Activated CD4-positive, alpha-beta T cell treated with anti-CD3 and anti-CD28 coated beads, Interleukin-2, amount 10 ng/mL, durations not matched to agents 7 days and 5 days (primary cell): ENCODE measurements at places on chromosomes 16 and 17. TPM values are rescaled to one million over a fixed set of nuclear protein-coding genes. Genes with fewer than 3 reads are reported as not detected.
A peak's percentile ranks its signal among the peaks of the same experiment; 100 is the strongest.

Gene AHSP
- total RNA-seq = not detected

Gene UBALD1
- 21.5 TPM for total RNA-seq

DNA sequence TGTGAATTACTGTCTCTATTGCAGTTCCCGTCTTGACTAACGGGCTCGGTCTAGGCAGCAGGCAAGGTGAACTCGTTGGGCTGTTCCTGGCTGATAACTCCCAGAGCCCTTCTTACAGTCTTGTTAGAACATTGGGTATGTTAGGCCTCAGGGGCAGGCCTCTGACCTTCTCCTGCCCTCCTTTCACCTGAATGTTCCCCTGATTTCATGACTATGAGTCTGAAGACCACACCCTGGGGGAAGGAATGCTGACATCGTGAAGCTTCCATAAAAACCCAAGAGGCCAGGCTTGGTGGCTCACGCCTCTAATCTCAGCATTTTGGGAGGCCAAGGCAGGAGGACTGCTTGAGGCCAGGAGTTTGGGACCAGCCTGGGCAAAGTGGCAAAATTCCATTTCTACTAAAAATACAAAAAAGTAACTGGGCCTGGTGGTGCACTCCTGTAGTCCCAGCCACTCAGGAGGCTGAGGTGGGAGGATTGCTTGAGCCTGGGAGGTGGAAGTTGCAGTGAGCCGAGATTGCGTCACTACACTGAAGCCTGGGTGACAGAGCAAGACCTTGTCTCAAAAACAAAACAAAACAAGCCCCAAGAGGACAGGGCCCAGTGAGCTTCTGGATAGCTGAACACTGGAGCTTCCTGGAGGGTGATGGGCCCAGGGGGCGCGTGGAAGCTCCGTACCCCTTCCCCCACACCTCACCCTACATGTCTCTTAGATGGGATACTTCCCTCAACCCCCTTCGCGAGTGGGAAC is 47.8 kb upstream of the FBXO47 start:
- no peaks in the 10 kb centered on the region for H3K36me3 ChIP-seq

GRCh38 chr17:79630821-79631639 is 20.2 kb upstream of the RBFOX3 start:
- no peaks in the 10 kb centered on the region for H3K36me3 ChIP-seq
- H3K27me3 ChIP-seq = peaks cover 5% of the 10 kb centered on the region
- no peak overlapping the region for H3K4me3 ChIP-seq
- no peaks in the 10 kb centered on the region for H3K4me1 ChIP-seq
- H3K27ac ChIP-seq = no peak overlapping the region

Gene ABCC11
- total RNA-seq = 0.10 TPM

GRCh38 chr16:56203052-56203451 is 11.8 kb downstream of the GNAO1 start:
- peaks cover 9% of the 10 kb centered on the region for H3K36me3 ChIP-seq
- peaks cover 16% of the 10 kb centered on the region for H3K27me3 ChIP-seq
- H3K27ac ChIP-seq = no peak overlapping the region
- no peak overlapping the region for H3K4me3 ChIP-seq
- peak; percentile 63 for DNase-seq

DNA sequence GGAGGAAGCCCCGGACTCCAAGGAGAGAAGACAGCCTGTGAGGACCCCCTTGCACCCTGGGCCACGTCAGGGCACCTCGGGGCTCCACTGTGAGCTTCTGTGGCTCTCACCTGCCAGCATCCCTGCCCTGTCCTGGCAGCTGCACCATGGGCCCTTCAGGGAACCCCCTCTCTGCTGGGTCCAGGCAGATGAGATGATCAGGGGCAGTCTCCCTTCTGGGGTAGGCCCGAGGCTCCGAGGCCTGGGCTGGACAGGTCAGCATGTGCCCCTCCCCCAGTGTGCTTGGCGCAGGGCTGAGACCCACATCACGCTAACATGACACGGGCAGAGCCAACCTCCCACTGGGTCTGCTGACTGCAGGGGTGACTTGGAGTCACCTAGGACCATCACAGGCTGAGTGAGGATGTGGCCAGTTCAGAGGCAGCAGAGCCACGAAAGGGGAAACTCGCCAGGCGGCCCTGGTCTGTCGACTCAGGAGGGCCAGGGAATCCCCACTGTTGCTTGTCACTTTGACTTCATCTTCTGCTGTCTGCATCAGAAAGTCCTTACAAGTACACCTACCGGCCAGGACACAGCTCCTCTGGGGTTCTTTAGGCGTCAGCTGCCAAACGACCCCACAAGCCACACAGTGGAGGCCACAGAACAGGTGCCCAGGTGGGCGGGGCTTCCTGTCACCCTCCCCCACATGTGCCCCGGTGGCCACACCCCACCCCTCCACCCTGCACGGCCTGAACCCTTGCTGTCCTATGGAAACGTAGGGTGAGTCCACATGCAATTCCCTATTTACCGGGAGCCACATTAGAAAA is 2.2 kb downstream of the GALNS start:
- H3K4me1 ChIP-seq = peaks cover 32% of the 10 kb centered on the region
- no peaks in the 10 kb centered on the region for H3K27me3 ChIP-seq
- H3K27ac ChIP-seq = no peak overlapping the region
- H3K36me3 ChIP-seq = peaks cover 10% of the 10 kb centered on the region
- DNase-seq = peak; percentile 13

Gene ASIC2
- total RNA-seq = not detected

Gene MT1G
- total RNA-seq = 10.2 TPM

GRCh38 chr16:75224306-75225082 is 5.7 kb downstream of the CTRB1 start:
- no peak for DNase-seq
- no peaks in the 10 kb centered on the region for H3K36me3 ChIP-seq
- no peak overlapping the region for H3K27ac ChIP-seq

GRCh38 chr16:84421081-84421937 is 53.0 kb downstream of the ATP2C2 start:
- no peaks in the 10 kb centered on the region for H3K27me3 ChIP-seq
- H3K4me1 ChIP-seq = peaks cover 12% of the 10 kb centered on the region
- no peak overlapping the region for H3K4me3 ChIP-seq
- no peak for DNase-seq
- no peaks in the 10 kb centered on the region for H3K36me3 ChIP-seq

GRCh38 chr16:90019543-90020259 is 445 bp upstream of the DBNDD1 start:
- peaks cover 19% of the 10 kb centered on the region for H3K4me1 ChIP-seq
- peak; percentile 26 for DNase-seq
- peaks cover 4% of the 10 kb centered on the region for H3K36me3 ChIP-seq
- H3K27ac ChIP-seq = no peak overlapping the region
- peaks cover 27% of the 10 kb centered on the region for H3K27me3 ChIP-seq

Gene HOXB1
- total RNA-seq = not detected

Gene MYO15A
- total RNA-seq = 0.35 TPM

Gene CDRT4
- 2.7 TPM for total RNA-seq

DNA sequence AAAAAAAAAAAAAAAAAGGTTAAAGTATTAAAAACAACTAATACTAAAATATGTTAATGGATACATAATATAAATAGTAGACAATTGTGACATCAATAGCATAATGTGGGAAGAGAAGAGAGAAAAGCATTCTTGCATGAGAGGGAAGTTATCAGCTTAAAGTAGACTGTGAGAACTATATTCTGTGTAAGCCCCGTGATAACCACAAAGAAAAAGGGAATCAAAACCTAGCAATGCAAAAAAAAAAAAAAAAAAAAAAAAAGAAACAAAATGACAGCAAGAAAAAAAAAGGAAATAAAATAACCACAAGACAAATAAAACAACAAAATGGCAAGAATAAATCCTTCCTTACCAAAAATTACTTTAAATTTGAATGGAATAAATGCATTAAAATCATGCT is 39.8 kb upstream of the MYLK3 start:
- DNase-seq = no peak
- no peak overlapping the region for H3K4me3 ChIP-seq
- H3K27me3 ChIP-seq = peaks cover 2% of the 10 kb centered on the region
- H3K4me1 ChIP-seq = peaks cover 28% of the 10 kb centered on the region
- H3K27ac ChIP-seq = no peak overlapping the region
- peaks cover 5% of the 10 kb centered on the region for H3K36me3 ChIP-seq

Gene KRTAP4-9
- not detected for total RNA-seq

Gene ENDOV
- 16.6 TPM for total RNA-seq

DNA sequence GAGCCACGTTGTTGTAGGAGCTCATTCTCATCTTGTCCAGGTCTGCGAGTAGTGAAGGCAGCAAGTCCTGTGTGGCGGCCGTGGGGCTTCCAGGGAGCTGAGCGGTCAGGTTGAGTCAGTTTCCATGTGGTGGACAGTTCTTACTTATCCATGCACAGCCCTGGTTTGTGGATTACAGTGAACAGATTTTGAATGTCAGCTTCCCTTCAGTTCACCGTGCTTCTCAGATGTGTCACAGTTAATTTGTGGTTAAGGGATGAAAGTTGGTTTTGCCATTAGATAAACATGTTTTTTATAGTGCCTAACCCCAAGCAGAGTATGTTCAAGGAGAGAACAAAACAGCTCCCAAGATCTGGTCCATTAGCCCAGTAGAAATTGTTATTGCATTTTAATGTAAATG is 103.1 kb downstream of the RPTOR start:
- peaks cover 74% of the 10 kb centered on the region for H3K36me3 ChIP-seq
- peak overlapping the region; percentile 6 for H3K4me3 ChIP-seq
- H3K27ac ChIP-seq = peak overlapping the region; percentile 95
- H3K27me3 ChIP-seq = no peaks in the 10 kb centered on the region

DNA sequence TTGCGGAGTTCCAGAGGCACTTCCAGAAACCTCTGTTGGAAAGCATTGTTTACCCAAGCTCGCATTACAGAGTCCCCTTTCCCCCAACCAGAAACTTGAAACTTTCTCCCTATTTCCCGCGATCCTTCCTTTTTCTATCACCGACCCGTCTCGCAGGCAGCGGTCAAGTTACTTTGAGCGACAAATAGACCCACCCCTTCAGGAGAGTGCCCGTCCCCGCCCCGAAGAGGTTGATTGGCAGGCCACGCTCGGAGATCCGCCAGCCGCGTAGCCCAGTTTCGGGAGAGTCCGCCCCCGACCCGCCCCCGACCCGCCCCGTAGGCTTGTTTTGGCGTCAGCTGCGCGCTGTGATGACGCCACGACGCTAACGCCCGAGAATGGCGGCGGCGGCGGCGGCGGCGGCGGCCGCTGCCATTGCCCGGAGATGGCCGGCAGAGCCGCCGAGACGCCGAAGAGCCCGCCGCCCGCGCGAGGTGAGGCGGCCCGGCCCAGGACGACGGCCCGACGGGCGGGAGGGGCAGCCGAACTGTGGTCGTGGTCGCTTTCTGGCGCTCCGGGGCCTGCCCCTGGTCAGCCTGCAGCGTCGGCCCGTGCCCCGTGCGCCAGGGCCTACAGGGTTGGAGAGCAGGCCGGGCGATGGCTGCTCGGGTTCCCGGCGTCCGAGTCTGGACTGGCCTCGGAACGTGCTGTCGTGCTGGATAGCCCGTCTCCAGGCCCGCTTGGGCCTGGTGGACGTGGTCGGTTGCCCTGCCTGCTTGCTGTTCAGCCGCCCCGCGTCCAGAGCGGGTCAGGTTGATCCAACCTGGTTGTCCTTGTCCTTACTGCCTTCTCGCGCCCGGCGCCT is at the start of gene PSKH1:
TSS of gene PSKH1 (plus strand) at position 356 of the 844 bp plus-strand sequence. CDS start 15,496 bp downstream, outside the sequence.
- peaks cover 29% of the 10 kb centered on the region for H3K4me1 ChIP-seq
- H3K36me3 ChIP-seq = no peaks in the 10 kb centered on the region
- H3K27me3 ChIP-seq = no peaks in the 10 kb centered on the region
- H3K4me3 ChIP-seq = peak within 1 kb of the TSS; percentile 92
- DNase-seq = peak; percentile 95

DNA sequence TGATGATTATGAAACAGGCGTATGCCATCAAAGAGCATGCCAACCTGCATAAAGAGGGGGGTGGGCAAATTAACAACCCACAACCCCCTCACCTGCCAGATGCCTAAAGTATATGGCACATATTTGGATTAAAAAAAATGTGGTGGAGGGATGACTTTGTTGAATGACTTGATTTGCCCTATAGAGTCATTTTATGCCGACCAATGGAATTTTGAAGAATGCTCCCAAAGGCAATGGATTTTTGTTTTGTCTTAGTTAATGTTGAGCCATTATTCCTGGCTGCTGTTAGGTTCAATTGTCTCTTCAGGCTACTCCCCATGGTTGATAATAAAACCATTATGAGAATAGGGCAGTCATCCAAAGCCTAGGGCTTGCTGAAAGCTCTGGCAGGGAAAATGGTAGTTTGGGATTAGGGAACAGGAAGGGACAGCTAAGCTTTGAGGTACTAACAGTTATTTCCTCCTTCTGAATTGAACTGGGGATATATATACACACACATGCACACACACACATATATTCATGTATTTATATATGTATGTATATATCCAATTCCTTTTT is 5.8 kb upstream of the CHCT1 start:
- peaks cover 6% of the 10 kb centered on the region for H3K27me3 ChIP-seq
- peaks cover 4% of the 10 kb centered on the region for H3K4me1 ChIP-seq

Gene RBFOX1
- not detected for total RNA-seq

- H3K27ac ChIP-seq = no peak overlapping the region
- peaks cover 45% of the 10 kb centered on the region for H3K27me3 ChIP-seq
- H3K36me3 ChIP-seq = no peaks in the 10 kb centered on the region
- H3K4me3 ChIP-seq = no peak overlapping the region
Measured at GRCh38 chr16:84821728-84822689, 2.2 kb downstream of the CRISPLD2 start.

Gene WNT9B
- total RNA-seq = not detected

- no peak overlapping the region for H3K27ac ChIP-seq
- H3K4me1 ChIP-seq = no peaks in the 10 kb centered on the region
- H3K27me3 ChIP-seq = peaks cover 36% of the 10 kb centered on the region
- H3K36me3 ChIP-seq = no peaks in the 10 kb centered on the region
- no peak overlapping the region for H3K4me3 ChIP-seq
- DNase-seq = no peak
Measured at GRCh38 chr17:80126449-80126715, 20.5 kb downstream of the EIF4A3 start.

GRCh38 chr16:84617041-84617790 is 662 bp downstream of the COTL1 start:
- H3K4me1 ChIP-seq = peaks cover 55% of the 10 kb centered on the region
- H3K27ac ChIP-seq = peak overlapping the region; percentile 88
- peak overlapping the region; percentile 99 for H3K4me3 ChIP-seq
- H3K36me3 ChIP-seq = peaks cover 43% of the 10 kb centered on the region

- H3K36me3 ChIP-seq = no peaks in the 10 kb centered on the region
- no peak for DNase-seq
- no peak overlapping the region for H3K4me3 ChIP-seq
- no peaks in the 10 kb centered on the region for H3K27me3 ChIP-seq
Measured at GRCh38 chr17:55062921-55063320, 94.4 kb downstream of the STXBP4 start.

DNA sequence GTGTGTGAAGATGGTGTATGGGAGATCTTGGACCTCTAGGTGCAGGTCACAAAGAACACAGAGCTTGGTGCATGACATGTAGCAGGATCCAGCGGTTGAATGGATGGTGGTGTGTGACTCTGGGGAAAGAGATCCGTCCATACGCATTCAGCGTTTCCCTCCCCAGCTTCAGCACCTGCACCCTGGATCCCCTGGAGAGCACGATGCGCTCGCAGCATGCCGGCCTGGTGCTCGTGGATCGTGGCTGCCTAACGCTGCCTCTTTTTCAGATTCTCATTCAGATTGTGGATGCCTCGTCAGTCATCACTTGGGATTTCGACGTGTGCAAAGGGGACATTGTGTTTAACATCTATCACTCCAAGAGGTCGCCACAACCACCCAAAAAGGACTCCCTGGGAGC is 70.9 kb downstream of the SEC14L1 start:
- no peak for DNase-seq
- H3K27ac ChIP-seq = no peak overlapping the region
- H3K27me3 ChIP-seq = no peaks in the 10 kb centered on the region
- no peaks in the 10 kb centered on the region for H3K4me1 ChIP-seq
- H3K4me3 ChIP-seq = no peak overlapping the region
